Choroid plexus epithelial cell (primary cell): ENCODE measurements at places on chromosomes 2 and 18.

GRCh38 chr2:584863-585823 lies 92.1 kb downstream of the TMEM18 start:
- no peak for DNase-seq

GRCh38 chr2:181954538-181954883 lies 31.1 kb upstream of the PPP1R1C start:
- no peak for DNase-seq

DNA sequence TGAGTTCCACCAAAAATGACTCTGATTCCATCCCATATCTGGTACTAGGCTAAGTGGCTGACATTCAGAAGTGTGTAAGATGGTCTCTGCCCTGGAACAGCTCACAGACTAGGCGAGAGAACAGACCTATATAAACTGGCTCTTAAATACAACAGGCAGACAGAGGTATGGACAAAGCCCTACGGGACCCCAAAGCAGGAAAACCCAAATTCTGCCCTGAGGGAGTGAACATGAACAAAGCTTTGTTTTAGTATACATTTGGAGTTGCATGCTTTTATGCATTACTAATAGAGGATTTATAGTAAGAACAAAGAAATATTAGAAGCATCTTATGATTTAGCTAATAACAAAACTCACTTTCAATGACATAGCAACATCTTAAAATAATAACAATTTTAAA lies 25.1 kb downstream of the GDF7 start:
- DNase-seq = no peak

- peak; percentile 41 for DNase-seq
Measured at GRCh38 chr18:44973282-44973681, 292.6 kb downstream of the SETBP1 start.

- DNase-seq = no peak
Measured at GRCh38 chr2:236971919-236972381, 113.7 kb upstream of the COPS8 start.

- no peak for DNase-seq
Measured at GRCh38 chr2:151106805-151107506, 154.7 kb downstream of the RBM43 start.

DNA sequence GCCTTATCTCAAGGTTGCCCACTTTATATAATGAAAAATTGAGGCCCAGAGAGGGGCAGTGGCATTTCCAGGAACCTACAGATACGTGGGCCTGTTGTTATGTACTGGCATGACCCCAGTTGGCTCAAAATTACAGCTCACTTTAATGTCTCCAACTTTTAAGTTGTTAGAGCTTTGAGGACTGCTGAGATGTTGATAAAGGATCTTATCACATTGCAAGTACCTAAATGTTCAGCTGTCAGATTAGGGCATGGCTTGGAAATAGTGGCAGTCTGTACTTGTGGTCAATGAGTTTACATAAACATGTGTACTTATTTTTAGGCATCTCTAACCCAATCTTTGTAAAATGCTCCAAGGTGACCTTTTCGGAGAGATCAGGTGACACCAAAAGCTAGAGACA lies 14.6 kb downstream of the SLC4A5 start:
- no peak for DNase-seq

DNA sequence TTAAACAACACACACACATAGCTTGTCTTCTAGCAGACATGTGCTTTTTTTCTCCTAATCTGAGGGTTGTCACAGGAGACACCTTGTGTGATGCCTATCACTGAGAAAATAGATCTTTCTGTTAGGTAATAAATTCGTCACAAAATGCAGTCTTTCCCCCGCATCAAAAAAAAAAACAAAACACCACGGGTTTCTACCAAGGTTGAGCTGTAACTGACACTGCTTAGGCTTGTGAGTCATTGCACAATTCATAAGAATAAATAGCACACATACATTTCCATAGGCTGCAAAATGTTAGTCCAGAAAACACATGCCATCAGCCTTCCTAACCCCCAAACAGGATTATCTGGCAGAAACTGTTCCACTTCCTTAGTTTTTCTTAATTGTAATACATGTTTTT lies 6.5 kb downstream of the TMEM163 start:
- peak; percentile 6 for DNase-seq

DNA sequence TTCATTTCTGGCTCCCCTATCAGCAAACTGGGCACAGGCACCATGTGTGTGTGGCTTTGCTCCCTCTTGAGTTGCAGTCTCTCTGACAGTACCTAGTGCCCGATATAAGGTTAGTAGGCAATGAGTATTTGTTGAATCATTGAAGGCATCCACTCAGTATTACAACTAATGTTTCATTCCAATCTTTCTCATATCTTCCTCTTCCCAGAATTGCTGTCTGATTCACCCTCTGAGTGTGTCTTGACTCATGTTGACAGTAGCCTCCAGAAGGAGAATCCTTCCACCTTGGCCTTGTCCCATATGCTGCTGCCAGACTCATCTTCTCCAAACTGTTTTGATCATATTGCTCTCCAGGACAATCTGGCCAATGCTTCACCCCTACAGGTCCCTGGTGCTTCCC lies 202.5 kb downstream of the LRRTM1 start:
- no peak for DNase-seq

GRCh38 chr2:171893824-171894611 lies at the start of gene SLC25A12:
TSS of gene SLC25A12 (minus strand) at chr2:171894244. CDS start at chr2:171894214, 30 bp downstream.
- peak; percentile 75 for DNase-seq

DNA sequence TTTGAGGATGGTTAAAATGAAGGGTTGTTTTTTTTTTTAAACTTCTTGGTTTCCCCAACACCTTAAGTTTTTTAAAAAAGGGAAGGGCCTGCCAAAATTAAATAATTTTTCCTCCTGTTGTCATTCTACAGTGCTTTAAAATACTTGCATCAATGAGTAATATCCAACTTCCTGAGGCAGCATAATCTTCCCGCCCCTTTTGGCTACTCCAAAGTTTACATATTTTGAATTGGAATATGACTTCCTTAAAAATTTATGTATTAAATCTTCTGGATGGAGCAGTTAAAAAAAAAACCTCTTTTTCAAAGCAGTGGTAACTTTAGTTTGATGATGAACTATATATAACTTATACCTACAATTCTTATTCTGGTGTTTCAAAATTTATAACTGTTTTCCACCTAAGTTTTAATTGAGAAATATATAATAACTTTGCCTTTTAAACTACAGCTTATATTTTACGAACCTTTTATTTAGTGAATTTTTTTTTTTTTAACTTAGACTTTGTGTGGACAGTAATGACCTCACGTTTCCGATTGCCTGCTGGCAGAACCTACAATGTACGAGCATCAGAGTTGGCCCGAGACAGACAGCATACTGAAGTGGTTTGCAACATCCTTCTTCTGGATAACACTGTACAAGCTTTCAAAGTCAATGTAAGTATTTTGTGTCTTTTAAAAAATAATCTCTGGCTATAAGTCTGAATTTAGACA lies 49.8 kb downstream of the PTPN4 start:
- DNase-seq = peak; percentile 90

GRCh38 chr2:178269438-178270224 lies 75.3 kb downstream of the OSBPL6 start:
- no peak for DNase-seq

DNA sequence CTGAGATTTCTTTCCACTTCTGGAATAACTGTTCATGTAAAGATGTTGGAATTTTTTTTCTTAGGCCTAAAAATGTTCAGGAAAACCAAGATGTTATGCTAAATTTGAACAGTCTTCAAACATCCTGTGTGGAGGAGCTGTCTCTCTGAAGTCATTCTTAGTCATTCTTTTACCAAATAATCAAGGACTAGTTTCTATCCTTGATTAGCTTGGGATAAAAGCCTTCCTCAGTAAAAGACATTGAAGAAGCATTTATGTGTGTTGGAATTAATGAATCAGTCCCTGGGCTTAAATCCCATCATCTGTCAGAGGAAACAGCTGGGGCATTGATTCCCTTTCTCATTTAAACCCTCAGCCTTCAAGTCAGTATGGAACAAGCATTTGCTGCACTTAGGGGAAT lies 300.1 kb upstream of the NXPH2 start:
- no peak for DNase-seq

GRCh38 chr2:74100254-74101216 lies 47.2 kb downstream of the BOLA3 start:
- no peak for DNase-seq

DNA sequence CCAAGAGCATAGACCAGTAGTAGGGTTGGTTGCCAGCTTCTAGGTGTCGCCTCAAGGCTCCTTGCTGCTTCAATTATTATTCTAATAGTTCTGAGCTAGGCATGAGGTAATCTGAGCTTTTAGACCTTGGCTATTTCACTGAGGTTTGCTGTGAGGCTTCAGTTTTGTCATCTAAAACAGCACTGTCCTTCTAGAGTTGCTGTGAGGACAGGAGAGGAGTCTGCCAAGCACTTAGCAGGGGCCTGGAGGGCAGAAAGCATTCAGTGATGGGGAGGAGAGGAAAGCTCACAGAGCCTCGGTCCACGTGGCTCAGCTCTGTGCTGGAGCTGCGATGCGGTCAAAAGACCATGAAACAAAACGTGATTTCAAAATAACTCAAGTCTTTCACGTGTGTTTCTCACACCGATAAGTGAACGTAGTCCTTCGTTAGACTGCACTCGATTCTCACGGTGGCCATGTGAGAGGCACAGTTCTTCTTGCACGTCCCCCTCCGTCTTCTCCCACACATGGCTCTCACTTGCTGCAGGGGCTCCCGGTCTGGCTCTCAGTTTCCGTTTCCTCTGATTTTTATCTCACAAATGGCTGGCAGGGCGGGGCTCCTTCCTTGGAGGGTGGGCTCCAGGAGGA lies 113.7 kb downstream of the B3GNT2 start:
- DNase-seq = no peak

GRCh38 chr18:778194-778927 lies 33.7 kb downstream of the YES1 start:
- peak; percentile 38 for DNase-seq

DNA sequence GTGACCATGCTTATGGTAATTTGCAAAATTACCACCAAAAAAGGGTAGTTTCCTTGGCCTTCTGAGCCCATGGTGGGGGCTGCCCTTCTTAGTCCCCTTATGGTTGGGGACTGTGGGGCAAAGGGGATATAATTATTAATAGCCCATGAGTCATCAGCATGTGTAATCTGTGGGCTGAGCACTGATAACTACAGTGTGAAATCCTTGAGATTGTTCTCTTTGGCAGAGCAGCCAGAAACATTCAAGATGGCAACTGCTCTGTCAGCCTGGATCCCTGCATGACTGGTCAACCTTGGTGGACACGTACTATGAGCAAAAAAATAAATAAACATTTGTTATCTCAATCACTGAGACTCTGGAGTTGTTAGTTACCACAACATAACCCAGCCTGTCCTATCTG lies 61.3 kb downstream of the MGAT4A start:
- DNase-seq = peak; percentile 26

DNA sequence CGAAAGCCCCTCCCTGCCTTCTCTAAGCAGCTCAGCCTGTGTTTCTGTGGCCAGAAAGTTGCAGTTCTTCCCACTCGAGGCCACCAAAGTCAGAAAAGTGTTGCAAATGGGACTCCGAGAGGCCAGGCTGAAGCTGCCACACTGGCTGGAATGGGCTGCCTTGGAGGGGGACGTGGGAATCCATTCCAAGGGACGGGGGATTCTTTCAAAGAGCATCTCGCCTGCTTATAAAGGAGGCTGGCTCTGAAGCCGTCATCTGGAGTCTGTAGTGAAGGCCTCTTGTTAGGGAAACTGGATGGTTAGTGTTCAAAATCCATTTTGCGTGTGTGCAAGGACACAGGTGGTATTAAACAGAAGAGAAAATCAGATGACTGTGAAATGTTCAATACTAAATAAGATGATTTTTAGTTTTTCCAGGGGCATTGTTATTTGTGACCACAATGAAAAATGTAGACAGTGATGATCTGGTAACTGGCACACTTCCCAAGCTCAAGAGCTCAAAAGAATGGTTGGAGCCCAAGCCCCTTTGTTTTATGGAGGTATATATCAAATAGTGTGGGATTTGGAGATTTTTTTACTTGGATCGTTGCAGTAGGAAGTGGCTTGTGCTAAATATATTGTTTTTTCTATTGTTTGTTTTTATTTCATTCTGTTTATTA lies 782 bp downstream of the FAM228B start:
- DNase-seq = no peak

- DNase-seq = peak; percentile 38
Measured at GRCh38 chr2:232563580-232563979, 13.1 kb downstream of the EIF4E2 start.

- no peak for DNase-seq
Measured at GRCh38 chr2:239724194-239724849, 300.8 kb downstream of the NDUFA10 start.

GRCh38 chr2:140639628-140640027 lies 1491.2 kb downstream of the LRP1B start:
- no peak for DNase-seq

DNA sequence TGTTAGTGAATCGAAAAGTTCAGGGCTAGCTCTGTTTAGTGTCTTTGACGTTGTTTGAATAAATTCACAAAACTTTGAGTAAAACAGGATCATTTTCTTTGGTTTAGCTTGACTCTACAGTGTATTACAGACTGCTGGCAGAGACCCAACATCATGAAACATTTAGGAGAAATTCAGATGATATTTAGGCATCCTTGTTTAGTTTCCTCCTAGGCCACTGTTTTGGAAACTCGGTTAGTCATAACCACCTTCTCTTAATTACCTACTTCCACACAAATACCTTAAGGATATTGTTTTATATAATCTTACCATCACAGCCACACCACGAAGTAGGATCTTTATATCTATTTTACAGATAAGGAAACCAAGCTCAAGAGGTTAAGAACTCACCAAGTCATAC lies 7.8 kb downstream of the LIMS1 start:
- peak; percentile 67 for DNase-seq

DNA sequence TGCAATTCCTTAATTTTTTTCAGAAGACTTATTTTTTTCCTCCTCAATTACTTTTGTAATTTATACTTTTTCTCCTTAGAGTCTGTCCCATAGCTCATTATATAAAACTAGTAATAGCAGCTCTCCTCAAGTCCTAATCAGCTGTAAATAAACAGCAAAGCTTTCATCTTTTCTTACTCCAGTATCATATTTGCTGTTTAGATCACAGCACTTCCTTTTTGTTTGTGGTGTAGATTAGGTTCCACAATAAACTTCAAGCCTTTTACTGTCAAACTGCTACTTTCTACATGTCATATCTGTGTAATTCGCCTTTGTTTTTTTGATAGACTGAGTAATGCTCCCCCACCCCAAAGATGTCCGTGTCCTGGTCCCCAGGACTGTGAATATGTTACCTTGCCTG lies 25.5 kb downstream of the GCG start:
- DNase-seq = no peak

DNA sequence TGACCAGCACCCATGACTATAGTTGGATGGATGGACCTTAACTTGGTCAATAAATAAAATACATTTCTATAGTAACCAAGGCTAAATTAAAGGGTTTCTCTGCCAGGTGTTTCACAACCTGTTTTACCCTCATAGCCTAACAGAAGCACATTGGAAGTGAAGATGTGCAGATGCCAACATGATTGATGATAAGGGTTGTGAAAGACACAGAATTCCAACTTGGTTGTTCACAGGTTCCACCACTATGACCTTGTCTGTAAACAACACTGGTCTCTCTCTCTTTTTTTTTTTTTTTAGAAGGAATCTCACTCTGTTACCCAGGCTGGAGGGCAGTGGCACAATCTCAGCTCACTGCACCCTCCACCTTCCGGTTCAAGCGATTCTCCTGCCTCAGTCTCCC lies 37.5 kb upstream of the PTH2R start:
- DNase-seq = peak; percentile 8
